ENCODE measurements at places on chromosomes 5 and 9.

DNA sequence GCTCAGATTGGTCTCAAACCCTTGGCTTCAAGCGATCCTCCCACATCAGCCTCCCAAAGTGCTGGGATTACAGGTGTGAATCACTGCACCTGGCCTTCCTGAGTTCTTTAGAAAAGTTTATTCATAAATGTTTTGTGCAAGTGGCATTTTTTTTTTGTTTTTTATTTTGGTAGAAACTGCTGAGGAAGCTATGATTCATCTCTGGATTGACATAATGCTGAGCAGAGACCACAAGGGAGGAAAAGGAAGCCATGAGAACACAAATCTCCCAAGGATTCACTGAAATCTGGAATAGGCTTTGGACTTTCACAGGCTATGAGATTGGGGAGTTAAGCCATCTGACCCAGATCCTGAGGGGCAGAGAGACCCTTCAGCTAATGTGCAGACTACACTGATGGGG lies 3.4 kb upstream of the SLC46A2 start:
- no peak for DNase-seq

- DNase-seq: no peak
Observed at GRCh38 chr5:174172152-174172551, 126.6 kb downstream of the NSG2 start.

DNA sequence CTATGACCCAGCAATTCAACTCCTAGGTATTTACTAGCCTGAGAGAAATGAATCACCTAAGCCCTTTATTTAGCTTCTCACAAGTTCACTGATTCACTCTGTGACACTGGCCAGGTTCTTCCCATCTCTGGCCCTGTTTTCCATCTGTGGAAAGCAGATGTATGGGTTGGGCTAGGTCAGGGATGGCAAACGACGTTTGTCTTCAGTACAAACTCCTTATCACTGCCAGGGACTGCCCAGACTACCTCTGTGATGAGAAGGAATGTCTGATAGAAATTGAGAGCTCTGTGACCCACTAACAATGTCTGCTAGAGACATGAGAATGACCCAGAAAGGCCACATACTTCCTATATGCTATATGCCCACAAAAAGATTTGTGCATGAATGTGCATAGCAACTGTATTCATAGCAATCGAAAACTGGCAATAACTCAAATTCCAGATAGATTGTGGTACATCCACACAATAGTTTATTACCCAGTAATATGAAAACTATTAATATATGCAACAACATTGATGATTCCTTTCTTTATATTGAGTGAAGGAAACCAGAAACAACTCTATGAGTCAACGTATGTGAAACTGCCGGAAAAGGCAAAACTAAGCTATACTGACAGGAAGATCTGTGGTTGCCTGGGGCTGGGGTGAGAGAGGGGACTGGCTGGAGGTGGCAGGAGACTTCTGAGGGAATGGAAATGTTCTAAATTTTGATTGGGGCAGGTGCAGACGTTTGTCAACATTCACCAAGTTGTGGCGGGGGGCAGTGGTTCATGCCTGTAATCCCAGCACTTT lies 32.0 kb upstream of the ADAM19 start:
- no peak for DNase-seq

GRCh38 chr9:138114501-138115245 lies 237.1 kb downstream of the CACNA1B start:
- no peak for DNase-seq

- no peak for DNase-seq
Observed at GRCh38 chr9:98372077-98372836, 116.8 kb upstream of the TBC1D2 start.

GRCh38 chr5:87572090-87572489 lies 159.4 kb upstream of the CCNH start:
- no peak for DNase-seq

DNA sequence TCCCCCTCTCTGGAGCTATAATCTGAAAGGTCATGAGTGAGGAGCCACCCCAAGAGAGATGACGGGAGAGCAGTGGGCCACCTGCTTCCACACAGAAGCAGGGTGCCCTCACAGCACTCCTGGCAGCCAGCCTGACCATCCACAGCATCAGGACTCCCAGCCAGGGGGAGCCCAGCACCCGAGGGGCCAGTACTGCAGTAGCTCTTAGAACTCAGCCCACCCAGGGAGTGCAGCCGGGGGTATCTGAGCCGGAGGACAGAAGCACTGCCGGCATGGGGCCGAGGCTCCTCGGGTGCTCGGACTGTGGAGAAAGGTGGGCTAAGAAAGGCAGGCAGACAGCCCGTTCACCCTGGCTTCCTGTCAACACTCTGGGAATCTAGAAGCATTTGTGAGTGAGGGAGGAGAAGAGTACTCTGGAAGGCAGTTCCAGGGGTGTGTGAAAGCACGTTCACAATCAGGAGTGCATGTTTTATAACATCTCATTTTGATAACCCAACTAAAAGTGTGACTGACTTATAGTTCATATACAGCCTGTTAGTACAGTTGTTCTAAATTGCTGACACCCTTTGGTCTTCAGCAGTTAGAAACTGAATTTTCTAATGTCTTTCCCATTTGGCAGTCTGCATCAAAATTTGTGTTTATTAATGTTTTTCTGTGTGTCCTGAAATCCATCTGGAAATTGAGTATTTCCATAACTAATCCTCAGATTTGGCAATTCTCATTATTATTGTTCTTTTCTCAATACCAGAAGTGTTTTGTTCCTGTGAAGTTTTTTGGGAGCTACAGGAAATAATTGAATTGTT lies 25.9 kb upstream of the ASPN start:
- DNase-seq: no peak

All from renal cortex interstitium (tissue), 15 donors.